ENCODE measurements at places on chromosomes 2 and 18.

DNA sequence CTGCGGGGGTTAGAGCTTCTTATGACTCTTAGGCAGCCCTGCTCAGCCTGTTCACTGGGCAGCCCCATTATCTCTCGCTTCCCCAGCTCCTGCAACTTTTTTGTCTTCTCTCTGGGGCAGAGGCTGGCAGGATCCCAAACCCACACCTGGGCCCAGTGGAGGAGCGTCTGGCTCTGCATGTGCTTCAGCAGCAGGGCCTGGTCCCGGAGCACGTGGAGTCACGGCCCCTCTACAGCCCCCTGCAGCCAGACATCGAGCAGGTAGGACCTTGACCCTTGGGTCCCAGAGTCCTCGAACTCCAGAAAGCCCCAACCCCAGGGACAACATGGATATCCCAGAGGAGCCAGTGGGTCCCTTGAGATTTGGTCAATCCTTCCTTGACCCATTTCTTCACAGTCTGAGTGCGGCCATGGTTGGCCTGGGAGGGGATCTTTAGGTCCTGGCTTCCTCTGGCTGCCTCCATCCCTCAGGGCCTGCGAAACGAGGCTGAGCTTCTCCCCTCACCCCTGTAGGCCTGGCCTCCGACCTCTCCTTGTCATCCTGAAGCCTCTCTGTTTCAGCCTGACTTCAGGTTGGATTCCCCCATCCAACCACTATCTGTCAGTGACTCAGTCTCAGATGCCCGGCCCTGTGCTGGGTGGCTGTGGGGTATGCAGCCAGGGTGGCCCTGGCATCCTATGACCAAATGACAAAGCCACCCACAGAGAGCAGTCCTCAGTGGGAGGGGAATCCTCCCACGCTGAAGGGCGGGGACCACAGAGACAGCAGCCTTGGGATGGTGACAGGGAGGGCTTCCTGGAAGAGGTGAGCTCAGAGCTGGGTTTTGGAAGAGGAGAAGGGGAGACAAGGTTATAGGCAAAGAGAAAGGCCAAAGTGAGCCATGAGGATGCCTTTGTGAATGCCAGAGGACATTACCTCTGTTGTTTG, 214.2 kb downstream of the DYSF start:
- DNase-seq, result no peak

DNA sequence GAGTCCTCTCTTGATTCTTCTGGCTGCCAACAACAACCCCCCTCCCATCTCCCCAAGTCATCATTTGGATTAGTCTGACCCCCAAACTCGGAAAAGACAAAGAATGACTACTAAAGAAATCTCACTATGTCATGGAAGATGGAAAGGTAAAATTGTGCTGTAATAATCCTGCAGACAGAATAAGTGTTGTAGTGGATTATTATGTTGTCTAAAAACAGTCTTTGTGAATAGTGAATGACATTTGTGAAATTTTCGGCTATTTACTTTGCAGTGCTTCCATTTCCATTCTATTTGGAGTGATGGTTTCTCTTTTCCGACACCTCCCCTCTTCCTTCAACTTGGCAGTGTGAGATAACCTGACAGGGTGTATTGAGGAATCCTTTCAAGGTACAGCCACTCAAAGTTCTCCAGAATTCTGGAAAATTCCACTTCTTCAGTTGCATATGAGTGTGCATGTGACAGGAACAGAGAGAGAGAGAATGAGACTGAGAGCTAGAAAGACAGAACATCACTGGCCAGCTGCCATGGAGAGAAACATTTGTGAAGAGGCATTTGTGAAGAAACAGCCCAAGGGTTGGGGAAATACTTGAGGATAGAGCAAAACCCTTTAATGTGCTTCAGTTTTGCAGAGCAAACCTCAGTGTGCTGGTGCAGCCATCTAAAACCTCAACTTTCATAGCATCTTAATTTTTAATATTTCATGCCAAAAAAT, 141.9 kb upstream of the DLX2 start:
- no peak for DNase-seq

DNA sequence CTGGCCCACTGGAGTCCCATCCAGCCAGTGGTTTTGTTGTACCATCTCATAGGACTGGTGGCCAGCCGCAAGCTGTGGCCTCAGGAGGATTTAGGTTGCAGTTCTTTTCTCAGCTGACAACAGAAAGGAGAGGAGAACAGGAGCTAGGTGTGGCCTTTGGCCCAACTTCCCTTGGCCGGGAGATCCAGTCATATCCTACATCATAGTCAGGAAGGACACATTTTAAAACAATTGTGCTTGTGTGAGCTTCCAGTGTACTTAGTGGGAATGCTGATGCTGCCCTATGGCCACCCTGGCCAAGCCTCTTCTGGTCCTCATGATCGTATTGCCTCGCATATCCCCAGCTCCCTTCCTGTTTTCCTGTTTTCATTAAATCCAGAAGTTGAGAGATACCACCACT, 98.1 kb downstream of the WDSUB1 start:
- DNase-seq, result no peak

DNA sequence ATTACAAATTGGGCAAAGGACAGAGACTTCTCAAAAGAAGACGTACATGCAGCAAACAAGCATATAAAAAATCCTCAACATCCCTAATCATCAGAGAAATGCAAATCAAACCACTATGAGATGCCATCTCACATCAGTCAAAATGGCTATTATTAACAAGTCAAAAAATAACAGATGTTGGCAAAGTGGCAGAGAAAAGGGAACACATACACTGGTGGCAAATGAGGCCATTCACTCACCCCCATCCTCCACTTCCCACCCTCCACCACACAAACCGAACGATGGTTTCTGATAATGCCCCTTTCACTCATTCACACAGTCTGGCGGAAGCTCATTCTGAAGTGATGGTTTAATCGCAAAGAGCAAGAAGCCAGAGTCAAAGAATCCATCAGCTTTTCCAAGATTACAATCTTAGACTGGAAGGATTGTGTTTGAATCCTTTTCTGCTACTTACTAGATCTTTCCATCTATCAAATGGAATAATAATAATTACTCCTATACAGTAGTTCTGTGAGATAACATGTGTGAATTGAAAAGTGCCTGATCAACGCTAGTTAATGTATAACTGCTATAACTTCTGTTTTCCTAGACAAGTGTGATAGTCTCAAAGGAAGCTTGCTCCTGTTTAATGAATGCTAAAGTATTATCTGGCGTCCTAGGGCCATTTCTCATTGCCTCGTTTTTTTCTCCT, 16.9 kb upstream of the CD28 start:
- no peak for DNase-seq

- DNase-seq, result no peak
Measured at GRCh38 chr2:20401489-20401835, 45.4 kb upstream of the RHOB start.

DNA sequence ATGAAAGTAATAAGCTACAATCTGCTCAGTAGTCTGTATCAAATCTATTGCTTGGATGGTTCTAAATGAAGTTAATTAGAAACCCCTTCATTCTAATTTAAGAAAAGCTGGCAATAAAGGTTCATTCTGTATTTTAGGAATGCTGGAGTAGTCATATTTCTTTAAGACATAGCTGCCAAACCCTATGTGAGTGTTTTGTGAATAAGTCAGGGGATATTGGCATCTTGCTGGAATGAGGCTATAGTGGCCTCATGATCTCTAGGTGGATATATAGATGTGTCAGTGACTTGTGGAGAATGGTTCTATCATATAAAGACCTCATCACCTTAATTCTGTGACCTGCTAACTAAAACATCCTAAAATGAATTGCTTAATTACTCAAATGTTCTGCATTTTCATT, 196.3 kb downstream of the PDE1A start:
- no peak for DNase-seq

DNA sequence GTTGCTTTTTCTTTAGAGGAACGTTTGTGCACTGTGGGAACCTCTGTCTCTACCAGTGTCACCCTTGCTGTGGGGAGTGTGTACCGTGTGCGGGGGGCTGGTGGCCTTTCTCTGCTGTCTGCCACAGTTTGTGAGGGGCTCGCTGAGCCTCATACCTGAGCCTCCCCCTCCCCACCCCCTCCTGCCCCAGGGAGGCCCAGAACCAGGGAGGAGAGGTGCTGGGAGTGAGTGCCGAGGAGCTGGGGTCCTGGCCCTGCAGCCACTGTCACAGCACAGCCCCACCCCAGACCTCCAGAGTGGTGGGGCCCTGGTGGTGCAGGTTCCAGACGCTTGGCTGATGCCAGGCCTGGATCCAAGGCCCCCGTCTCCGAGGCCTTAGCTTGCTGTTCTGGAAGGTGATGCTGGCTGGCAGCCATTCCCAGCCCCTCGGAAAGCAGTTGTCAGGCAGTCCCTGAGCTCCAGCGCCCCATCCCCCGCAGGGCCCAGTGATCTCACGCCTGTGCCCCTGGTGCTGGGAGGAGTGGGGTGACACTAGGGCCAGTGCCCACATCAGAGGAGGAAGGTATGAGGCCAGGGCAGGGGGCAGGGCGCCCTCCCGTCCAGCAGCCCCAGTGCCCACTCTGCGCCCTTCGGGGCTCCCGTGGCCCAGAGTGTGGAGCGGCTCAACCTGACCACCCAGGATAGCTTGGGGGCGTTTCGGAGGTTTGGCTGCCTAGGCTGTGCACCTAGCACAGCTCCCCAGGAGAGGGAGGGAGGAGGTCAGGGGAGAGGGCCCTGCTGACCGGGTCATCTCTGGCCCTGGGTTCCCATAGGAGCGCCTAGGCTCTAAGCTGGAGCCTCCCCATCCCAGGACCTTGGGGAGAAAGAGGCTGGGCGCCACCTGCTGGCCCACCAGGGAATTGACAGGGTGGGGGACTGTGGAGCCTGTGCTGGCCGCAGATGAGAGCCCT, 53.0 kb upstream of the ALPP start:
- peak; percentile 30 for DNase-seq

- peak; percentile 64 for DNase-seq
Measured at GRCh38 chr18:12092398-12093229, 1.0 kb upstream of the ANKRD62 start.

GRCh38 chr2:83006961-83007360, 1452.1 kb downstream of the SUCLG1 start:
- no peak for DNase-seq

DNA sequence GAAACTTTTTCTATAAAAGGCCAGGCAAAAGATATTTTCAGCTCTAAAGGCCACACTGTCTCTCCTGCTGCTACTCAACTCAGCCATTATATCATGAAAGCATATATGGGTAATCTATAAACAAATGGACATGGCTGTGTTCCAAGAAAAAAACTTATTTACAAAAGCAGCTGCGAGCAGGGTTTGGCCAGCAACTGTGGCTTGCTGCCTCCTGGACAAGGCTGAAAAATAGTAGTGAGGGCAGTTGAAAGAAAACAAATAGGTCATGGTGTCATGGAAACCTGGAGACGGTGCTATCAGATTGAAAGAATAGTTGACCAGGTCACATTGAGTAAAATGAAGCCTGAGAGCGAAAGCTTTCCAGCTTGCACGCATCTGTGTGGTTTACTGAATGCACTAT, 89.2 kb upstream of the LRATD1 start:
- DNase-seq, result no peak

GRCh38 chr2:26269571-26270158, 24.9 kb downstream of the HADHB start:
- DNase-seq, result no peak

DNA sequence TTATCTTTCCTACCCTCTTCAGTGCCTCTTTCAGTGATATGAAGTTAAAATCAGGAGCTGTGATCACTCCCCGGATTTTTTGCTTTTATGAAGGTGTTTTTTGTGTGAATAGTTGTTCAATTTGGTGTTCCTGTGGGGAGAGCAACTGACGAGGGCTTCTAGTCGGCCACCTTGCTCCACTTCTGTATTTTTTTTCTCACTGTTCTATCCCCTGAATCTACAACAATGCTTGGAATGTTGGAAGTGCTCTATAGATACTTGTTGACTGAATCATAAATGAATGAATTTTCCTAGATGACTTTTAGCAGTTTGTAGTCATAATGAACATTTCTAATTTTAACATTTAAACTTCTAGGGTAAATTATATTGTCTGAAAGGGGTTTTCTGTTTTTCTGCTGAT, 247.3 kb downstream of the ZNF385B start:
- DNase-seq, result no peak

- peak; percentile 39 for DNase-seq
Measured at GRCh38 chr2:16055848-16056580, 115.7 kb downstream of the MYCN start.

GRCh38 chr2:44362207-44363015, 664 bp downstream of the CAMKMT start:
- peak; percentile 20 for DNase-seq

DNA sequence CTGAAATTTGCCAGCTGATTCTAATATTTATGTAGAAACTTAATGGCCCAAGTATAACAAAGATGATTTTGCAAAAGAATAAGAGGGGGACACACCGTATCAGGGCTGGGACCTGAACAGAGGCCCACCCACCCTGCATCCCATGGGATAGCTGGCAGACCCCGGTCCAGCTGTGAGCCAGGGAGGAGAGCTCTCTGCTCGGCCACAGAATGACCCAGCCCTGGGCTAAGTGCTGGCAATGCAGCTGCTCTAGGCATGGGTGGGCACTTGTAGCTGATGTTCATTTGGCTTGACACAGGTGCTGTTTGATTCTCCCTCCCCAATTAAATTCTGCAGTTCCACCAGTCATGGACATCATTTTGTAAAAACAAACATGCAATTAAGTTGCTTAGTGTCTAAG, 522.8 kb upstream of the RAB6C start:
- DNase-seq, result no peak

DNA sequence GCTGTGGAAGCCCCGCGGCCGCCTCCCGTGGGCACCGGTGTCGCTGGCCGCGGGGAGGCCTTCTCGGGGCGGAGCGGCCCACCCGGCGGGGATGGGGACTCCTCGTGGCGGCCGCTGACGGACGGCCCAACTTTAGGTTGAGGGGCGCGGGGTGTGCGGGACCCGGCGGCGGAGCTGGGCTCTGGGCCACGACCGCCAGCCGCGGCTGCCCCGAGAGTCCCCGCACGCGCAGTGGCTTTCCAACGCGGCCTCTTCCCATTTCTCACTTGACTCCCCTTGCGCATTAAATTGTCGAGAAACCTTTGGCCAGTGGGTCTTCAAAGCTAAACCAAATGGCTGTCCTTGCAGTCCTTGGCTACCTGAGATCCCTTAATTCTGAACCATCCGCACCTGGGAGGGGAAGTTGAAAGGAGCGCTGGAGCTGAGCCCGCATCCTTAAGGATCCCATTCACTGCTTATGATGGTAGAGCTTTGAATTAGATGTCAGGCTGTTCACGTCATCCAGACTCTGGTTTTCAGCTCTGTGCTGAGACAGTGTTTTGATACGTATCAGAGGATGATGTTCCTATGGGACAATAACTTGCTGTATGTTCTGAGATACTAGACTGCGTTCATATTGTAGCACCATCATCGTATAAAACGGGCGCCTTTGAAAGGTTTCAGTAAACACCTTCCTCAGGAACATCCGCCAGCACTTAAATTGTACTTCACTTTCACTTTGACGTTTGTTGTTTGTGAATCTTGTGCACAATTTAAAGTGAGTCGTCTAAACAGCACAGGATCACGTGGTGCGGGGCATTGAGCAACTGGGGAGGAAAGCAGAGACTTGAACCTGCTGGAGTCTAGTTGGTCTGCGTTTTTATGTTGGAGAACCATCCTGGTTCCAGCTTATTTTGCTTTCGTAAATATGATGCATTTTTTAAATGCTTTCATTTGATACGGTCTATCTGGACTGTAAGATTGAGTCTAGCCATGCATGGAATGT, 874 bp downstream of the CLIP4 start:
- no peak for DNase-seq

- DNase-seq, result no peak
Measured at GRCh38 chr2:72027426-72028161, 120.1 kb downstream of the CYP26B1 start.

- no peak for DNase-seq
Measured at GRCh38 chr2:59307196-59307595, 1066.1 kb upstream of the FANCL start.

All from GDM1 (cell line).